ENCODE measurements at places on chromosomes 2 and 18.

DNA sequence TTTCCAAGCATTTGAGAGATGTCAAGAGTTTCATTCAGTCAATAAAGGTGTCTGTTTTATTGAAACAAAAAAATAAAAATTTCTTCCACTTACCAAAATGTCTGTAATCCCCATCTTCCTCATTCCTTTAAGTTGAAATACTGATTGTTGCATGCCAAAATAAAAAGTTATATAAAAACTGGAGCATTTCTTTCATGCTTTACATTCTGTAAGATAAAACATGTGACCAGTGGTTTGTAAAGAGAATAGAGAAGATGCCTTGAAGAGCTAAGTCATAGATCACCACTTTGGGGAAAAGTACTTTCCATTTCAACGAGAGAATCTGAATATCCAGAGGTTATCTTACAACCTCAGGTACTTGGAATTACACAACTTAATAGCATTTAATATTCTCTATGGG, 35.9 kb upstream of the MYO1B start:
- no peak for DNase-seq

- DNase-seq: no peak
Observed at GRCh38 chr2:85529809-85530208, 9.2 kb upstream of the MAT2A start.

DNA sequence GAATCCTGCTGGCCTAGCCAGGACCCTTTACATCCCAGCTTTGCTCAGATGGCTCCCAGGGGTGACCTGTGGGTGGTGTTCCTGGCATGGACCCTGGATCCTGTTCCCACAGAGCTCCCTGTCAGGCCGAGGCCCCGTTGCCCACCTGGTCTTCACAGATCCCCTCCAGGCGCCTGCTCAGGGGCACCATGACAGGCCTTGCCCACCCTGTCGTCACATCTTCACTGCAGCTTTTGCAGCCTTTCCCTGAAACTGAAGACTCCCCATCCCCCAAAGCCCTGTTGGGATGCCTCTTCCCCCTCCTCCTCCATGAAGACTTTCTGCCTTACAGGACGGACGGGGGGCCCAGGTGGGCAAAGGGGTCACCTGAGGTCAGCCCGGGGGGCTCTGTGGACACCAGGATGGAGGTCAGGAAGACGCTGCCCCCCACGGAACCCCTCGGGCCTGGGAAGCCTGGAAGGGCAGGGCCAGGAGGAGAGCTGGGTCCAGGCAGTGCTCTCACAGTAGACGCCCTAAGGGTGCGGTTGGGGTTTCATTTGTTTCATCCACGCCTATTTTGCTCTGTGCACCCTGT, 13.0 kb upstream of the KIF1A start:
- DNase-seq: no peak

GRCh38 chr2:17792515-17792914, 23.7 kb upstream of the MSGN1 start:
- no peak for DNase-seq

DNA sequence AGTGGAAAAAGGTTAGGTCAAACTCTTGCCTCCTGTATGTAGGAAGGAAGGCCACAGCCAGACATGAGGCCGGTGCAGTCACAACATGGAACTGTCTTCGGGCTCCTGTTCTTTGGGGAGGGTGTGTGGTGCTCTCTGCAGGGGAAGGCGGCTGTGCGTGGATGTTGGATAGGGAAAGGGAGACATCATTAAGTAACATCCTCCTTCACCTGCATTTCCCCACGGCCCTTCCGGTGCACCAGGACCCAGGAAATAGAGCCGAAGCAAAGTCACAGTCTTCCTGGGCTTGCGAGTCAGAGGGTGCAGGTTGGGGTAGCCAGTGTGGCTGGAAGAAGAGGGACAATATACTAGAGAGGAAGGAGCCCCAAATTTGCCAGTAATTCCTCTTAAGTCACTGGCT, 78.9 kb upstream of the SMAD7 start:
- DNase-seq: no peak

GRCh38 chr2:163207693-163208370, 369.3 kb upstream of the KCNH7 start:
- no peak for DNase-seq

DNA sequence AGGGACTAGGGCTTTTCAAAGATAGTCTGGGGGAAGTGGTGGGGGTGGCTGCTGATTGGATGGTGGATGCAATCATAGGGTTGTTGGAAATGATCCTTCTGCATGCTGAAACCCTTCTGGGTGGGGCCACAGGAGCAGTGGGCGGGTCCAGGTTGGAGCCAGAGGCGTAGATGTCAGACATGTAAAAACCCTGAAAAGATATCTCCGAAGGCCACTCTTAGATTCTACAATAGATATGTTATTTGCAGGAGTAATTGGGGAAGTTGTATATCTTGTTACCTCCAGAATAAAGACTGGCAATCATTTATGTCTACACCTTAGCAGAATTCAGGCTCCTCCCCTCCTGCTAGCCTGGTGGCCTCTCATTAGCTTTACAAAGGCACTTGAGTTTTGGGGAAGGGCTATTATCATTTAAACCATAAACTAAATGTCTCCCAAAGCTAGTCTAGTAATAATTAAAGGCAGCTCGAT, 8.2 kb upstream of the FAM98A start:
- no peak for DNase-seq

DNA sequence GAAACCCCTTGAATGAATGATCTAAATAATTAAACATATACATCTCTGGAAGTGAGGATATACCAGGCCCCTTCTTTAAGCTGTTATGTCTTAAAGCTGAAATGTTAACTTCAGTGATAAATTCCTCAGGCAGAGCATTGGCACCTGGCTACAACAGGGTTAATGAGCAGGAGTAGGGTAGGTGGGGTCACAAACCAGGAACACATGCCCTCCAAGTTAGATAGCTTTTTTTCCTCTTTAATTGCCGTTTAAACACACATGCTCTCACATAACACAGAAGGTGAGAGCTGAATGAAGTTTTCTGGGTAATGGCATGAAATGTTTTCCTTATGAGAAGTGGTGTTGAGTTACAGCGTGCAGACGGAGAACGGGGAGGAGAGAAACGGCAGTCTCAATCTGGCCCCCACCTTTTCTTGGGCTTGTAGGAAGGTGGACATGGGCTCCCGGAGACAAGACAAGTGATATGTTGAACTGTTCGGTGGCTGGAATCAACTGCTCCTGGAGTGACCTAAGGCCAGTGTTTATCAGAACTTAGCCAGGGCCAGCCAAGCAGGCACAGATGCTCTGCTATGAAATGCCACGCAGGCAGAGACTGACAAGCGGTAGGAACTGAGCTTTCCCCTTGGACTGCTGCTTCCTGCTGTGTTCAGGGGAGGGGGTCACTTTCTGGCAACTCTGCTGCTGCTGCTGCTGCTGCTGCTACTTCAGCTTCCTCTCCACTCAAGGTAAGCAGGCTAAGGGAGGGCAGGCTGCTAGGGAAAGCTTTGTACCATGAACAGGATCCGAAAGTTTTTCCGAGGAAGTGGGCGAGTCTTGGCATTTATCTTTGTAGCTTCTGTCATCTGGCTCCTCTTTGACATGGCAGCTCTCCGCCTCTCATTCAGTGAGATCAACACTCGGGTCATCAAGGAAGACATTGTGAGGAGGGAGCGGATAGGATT, at the start of gene GALNT5:
Gene GALNT5 (plus strand): TSS at position 394 of the 941 bp plus-strand sequence. CDS start 378 bp downstream, at position 772.
- no peak for DNase-seq

- no peak for DNase-seq
Observed at GRCh38 chr2:157868993-157869392, 7.1 kb downstream of the ACVR1 start.

Data from stimulated activated CD4-positive, alpha-beta T cell treated with anti-CD3 and anti-CD28 coated beads, Interleukin-1b, Interleukin-23, amount 100 ng/mL, for 1 hour (primary cell).